ENCODE measurements at places on chromosomes 7 and 10.

DNA sequence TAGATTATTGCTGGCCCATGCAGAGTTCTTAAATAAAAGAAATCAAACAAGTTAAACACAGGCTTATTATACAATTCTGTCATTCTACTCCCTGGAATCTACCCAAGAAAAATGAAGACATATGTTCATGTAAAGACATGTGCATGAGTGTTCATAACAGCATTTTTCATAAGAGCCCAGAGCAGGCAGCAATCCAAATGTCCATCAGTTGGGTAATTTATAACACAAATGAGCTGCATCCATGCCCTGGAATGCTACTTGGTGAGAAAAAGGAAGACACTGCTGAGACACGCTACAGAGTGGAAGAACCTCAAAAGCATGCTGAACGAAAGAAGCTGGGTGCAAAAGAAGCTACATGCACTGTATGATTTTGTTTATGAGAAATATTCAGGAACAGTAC, 342.6 kb downstream of the TCERG1L start:
- no peak for DNase-seq

- DNase-seq, result no peak
Measured at GRCh38 chr10:55163388-55163979, 362.5 kb upstream of the PCDH15 start.

GRCh38 chr7:80054356-80054755, 80.3 kb upstream of the GNAI1 start:
- no peak for DNase-seq

DNA sequence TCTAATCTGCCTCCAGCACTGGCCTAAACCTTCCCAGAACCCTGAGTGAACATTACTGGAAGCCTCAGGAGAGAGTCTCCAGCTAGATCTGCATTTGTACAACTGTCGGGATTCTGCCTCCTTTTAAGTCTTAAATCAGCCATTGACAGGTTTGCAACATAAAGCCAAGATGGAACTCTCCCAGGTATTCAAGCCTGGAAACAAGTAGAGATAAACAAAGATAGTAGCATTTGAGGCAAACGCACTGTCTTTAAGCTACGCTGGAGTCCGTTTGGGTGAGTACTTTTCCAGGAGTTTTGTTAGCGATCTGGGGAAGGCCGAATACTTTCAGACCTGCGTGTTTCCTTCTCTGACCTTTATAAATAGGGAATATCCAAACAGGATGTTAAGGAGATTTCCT, 317.2 kb upstream of the FZD8 start:
- no peak for DNase-seq

DNA sequence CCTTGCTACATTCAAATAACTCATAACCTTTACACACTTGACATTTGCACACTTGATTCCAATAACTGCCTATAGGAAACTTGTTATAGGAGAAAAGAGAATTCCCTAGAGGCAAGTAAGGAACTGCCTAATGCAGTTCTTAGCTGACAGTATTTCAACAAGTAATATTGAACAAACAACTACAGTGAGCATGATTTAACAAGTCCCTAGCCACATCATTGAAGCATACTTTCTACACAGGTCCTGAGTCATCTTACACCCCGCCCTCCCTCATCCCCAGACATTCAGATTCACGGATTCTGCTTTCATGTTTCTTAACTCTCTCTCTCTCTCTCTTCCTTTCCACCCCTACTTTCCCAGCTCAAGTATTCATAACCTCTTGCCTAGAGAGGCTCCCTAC, 153.5 kb downstream of the LSM5 start:
- DNase-seq, result no peak

DNA sequence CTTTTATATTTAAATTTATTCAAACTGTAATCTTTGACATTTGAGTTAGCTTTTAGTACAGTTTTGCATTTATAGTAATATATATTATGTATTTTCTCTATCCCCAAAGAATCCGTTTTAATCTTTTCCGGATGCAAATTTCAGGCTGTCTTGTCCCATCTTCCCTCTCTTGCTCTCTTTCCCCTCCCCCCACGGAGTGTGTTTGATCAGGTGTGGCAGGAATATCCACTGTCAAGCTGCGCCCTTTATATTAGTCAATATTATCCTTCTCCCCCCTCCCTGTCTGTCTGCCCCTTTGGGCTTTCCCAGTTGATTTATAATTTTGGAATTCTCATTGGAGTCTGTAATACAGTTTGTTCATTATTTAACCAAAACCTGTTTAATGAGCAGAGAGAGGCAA, 19.0 kb downstream of the GBF1 start:
- no peak for DNase-seq

DNA sequence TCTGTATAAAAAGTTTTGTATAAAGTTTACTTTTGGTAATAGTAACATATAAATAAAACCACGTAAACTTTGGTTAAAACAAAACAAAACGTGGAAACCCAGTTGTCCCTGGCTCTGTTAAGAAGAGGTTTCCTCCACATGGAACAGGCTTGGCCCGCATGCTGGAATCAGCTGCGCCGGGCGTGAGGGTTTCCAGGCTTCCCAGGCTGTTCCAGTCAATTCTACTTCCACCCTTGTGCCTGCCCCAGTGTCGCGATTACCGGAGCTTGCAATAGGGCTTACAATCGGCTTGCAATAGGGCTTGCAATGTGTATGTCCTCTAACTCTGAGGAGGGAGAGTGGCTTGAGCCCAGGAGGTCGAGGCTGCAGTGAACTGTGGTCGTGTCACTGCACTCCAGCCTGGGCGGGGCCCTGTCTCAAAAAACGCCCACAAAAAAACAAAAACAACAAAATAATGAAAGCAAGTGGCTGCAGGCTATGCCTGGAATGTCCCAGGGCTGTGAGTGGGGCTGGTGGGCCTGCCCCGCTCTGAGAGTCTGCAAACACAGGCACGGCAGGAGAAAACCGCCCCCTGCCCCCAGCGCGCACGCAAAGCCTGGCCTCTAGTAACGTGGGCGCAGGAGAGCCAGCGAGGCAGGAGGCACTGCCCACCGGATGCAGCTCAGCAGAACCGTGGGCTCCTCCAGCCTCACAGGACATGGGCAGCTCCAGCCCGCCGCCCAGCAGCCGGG, 16.3 kb downstream of the CYP2W1 start:
- DNase-seq, result no peak

GRCh38 chr7:29328811-29329210, 134.2 kb downstream of the CHN2 start:
- no peak for DNase-seq

DNA sequence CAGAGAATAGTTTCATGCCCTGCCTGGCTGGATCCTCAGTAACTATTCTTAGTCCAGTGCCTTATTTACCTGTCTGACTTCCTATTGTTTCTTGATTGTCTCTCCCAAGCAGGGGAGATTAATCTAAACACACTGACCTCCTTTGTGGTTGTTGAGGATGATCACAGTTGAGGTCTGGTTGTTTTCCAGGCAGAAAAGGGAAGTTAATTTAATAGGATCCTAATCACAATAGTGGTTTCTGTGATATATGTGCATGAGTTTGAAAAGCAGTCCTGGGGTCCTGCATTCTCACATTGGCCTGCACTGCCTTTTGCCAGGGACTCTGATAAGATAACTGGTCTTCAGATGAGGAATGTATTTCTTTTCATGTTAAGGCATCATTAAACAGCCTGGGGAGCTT, 130.1 kb downstream of the SND1 start:
- no peak for DNase-seq

GRCh38 chr7:131183072-131183471, 144.6 kb upstream of the MKLN1 start:
- DNase-seq, result no peak

GRCh38 chr7:131061158-131061557, 266.5 kb upstream of the MKLN1 start:
- no peak for DNase-seq

DNA sequence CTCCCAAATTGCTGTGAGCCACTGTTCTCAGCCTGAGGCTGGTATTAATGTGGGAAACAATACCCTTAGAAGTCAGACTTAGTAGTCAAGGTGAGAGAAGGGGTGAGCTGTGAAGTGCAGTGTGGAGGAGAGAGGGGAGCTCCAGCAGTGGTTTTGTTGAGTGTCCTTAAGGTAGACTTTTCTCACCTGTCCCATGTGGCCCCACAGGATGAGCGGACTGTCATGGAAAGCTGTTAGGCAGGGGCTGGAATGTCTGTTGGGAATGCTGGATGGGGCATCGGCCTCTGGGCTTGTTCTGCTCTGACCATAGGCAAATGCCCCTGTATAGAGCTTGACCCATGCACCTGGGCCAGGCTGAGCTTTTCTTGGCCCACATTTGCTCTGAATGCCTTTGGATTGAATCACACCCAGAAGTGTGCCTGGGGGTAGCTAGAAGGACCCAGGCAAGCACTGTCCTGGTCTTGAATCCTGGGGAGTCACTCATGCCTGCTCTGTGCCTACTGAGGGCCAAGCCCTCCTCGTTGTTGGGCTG, 36.3 kb upstream of the SH2D4B start:
- no peak for DNase-seq

GRCh38 chr10:22702348-22702747, 12.0 kb downstream of the PIP4K2A start:
- DNase-seq, result no peak

DNA sequence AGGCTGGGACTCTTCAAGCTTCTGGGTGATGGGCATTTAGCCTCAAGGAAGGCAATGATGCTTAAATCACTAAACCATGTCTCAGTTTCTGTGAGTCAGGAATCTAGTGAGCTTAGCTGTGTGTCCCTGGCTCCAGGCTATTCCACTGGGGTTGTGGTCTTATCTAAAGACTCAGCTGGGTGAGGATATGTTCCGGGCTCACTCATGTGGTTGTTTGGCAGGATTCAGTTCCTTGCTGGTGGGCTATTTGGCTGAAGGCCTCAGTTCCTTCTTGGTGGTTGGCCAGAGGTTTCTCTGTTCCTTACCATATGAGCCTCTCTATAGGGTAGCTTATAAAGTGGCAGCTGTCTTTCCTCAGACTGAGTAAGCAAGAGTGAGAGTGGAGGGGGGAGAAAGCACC, 12.0 kb downstream of the EVX1 start:
- no peak for DNase-seq

GRCh38 chr7:133230591-133231194, 22.2 kb upstream of the EXOC4 start:
- DNase-seq, result no peak

DNA sequence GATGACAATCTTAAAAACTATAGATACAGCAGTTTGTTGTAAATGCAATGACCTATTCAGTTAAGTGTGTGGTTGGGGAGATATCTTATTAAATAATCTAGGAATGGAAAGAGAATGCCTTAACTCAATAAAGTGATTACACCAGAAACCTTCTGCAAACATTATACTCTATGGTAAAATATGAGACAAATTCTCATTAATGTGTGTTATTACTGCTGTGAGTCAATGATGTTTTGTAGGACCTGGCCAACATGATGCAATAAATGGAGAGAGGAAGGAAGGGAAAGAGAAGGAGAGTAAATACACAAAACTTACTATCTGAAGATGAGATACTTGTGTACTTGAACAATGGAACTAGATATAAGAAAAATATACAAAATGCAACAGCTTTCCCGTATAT, 25.1 kb downstream of the MKX start:
- DNase-seq, result no peak

- DNase-seq, result no peak
Measured at GRCh38 chr7:41886262-41886900, 183.5 kb upstream of the INHBA start.

DNA sequence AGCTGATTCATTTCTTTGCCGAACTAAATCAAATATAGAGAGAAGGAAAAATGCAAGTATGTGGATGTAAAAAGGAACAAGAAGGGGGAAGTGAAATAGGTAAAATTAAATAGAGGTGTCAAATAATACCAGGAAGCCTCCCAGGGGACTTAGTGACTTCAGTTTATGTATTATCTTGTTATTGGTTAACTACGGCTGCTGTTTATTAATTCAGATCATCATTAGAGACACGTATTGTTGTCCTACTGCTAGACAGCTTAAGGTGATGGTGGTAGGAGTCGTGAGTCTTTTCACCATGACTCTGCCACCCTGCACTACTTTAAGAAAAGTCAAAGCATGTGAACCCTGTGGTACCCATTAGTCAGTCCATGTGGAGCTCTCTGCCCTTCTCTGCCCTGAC, 289.1 kb downstream of the PRKG1 start:
- no peak for DNase-seq

GRCh38 chr7:28121496-28121895, 59.1 kb downstream of the JAZF1 start:
- no peak for DNase-seq

- no peak for DNase-seq
Measured at GRCh38 chr7:85749696-85750453, 563.0 kb upstream of the SEMA3D start.

GRCh38 chr7:16491148-16491547, 25.6 kb upstream of the SOSTDC1 start:
- DNase-seq, result no peak

- DNase-seq, result no peak
Measured at GRCh38 chr7:2640846-2641316, 9.1 kb downstream of the TTYH3 start.

GRCh38 chr7:134954197-134955082, 31.9 kb upstream of the AGBL3 start:
- no peak for DNase-seq

DNA sequence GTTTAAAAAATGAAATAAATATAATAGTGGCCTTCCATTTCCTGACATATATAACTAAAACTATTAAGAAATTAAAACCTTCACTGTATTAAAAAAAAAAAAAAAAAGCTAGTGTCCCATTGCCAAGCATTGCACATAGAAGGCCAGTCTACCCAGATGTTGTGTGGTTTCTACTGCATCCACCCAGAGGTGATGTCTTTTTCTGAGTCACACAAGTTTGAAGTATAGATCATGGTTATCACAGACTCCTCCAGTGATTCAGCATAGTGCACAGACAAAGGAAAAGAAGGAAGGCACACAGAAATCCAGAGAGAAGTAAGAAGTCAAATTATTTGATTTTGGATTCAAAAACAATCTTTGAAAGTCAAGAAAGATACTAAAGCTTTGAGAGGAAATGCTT, 429.0 kb downstream of the ETV1 start:
- no peak for DNase-seq

DNA sequence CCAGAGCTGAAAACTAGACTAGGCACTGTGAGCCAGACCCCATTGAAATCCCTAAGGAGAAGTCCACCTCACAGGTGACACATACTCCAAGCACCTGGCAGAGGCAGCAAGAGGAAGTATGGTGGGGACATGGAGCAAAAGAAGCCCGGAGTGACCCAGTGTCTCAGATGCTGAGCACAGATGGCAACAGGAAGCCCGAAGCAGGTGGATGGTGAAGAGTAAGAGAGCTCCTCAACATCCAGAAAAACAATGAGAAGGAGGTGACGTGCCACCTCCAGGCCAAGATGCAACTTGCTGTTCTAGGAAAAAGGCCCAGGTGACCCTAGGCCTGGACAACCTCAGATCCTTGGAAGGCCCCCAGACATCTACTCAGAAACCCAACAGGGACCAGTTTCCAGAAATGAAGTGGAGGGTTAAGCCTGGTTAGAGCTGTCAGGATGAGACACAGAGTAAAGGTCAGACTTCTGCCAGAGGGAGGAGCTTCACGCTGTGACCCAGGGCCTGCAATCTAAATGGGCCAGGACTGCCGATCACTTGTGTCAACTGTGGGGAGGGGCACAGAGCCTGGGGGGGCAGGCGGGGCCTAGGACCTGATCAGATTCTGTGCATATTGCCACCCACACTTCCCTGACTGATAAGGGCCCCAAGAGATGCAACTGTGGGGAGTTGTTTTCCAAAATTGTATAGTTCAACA, 2.4 kb upstream of the COBL start:
- no peak for DNase-seq

GRCh38 chr7:79458796-79459195, 5.3 kb upstream of the MAGI2 start:
- no peak for DNase-seq
